ENCODE measurements at places on chromosomes 7 and 10.
A peak's percentile ranks its signal among the peaks of the same experiment; 100 is the strongest.

DNA sequence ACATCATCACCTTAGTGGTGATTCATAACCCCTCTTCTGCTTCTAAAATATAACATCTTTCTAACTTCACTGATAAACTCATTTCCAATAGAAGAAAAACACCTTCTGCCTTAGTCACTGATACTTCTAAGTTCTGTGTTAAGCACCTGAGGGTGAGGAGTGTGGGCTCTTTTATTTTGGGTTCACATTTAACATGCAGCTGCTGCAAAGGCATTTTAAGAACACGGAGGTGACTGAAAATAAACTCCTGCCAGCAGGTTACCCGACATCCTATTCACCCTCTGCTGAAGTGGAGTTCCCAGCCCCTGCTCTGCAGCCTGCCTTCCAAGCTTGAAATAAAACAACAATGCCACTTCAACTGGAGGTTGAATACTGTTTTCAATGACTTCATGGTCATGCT is 202.9 kb upstream of the PLXNA4 start:
- DNase-seq = no peak

- no peak for DNase-seq
Measured at GRCh38 chr7:52009181-52009580, 692.6 kb upstream of the COBL start.

- DNase-seq = no peak
Measured at GRCh38 chr10:124696446-124697392, 47.5 kb downstream of the FAM53B start.

DNA sequence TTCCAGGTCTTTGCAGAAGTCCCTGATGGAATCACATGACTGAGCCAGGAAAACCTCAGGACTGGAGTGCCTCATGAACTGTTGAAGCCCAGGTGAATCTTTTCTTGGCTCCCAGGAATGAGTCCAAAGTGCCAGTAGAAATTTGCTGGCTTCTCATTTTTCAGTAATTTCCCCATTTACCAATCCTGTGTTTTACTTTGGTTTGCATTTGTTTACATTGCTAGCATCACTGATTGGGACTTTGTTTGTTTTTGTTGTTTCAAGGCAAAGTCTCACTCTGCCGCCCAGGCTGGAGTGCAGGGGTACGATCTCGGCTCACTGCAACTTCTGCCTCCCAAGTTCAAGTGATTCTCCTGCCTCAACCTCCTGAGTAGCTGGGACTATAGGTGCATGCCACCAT is 1.6 kb upstream of the ZNF12 start:
- DNase-seq = no peak

- DNase-seq = no peak
Measured at GRCh38 chr7:88040694-88041093, 106.6 kb downstream of the ADAM22 start.

GRCh38 chr10:61733358-61733940 is 70.7 kb downstream of the CABCOCO1 start:
- no peak for DNase-seq

DNA sequence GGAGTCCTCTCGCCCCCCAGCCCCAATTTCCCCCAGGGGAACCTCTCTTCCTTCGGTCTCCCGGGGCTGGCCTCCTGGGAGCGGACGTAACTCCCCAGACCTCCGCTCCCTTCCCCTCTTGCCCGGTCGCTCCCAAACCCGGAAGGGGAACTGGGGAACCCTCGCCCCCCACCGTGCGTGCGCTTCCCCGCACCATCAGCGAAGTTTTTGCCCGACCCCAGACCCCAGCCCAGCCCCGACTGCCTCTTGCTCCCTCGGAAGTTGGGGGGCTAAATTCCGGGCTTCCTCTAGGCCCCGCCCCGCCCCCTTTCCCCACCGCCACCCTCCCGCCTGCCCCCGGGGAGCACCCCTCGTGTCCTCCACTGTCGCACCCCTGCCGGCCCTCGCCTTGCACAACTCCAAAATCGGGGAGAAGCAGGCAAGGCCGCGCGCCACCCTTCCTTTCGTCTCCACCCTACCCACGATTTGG is 436 bp downstream of the GNB2 start:
- peak; percentile 47 for DNase-seq

GRCh38 chr10:74852381-74852780 is 26.0 kb downstream of the KAT6B start:
- DNase-seq = no peak

GRCh38 chr10:124144536-124144935 is 51.1 kb upstream of the CHST15 start:
- no peak for DNase-seq

DNA sequence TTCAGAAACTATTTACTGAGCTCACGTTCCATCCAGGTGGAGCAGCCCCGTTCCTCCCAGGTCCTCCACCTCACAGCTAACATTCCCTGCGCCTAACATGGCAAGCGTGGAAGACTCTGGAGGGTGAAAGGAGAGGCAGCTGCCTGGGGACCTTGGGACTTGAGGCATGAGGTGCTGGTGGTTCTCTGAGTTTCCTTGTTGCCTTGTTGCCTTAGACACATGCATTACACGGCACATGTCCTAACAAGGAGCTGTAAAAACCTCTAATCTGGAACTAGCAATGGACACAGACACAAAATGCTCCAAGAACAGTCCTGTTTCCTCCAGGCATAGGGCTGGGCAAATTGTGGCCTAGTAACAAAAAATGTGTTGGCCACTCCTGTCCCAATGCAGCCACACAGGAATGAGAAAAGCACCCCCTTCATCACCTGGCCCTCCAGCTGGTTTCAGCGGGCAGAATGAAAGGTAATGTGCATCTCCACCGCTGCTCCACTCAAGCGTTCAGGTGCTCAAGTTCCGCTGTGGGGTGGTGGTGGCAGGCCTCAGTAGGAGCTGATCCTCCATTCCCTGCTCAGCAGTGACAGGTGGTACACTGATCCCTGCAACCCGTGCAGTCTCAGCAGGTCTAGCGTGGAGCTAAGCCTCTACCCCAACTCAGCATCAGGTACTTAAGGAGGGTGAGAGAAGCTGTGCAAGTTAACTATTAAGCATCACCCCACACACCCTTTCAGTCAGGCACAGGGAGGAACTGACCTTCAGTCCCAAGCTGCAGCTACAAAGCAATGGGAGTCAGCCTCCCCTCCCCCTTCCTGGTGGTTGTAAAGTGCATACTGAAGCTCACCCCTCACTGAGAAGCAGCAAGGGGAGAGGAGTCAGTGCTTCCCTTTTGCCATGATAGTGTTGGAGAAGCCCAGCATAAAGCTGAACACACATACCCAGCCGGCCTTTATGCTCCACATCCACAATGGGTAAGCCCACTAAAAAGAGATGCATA is 382.8 kb downstream of the SDK1 start:
- no peak for DNase-seq

GRCh38 chr7:107746006-107746405 is 2.1 kb downstream of the CBLL1 start:
- DNase-seq = no peak

DNA sequence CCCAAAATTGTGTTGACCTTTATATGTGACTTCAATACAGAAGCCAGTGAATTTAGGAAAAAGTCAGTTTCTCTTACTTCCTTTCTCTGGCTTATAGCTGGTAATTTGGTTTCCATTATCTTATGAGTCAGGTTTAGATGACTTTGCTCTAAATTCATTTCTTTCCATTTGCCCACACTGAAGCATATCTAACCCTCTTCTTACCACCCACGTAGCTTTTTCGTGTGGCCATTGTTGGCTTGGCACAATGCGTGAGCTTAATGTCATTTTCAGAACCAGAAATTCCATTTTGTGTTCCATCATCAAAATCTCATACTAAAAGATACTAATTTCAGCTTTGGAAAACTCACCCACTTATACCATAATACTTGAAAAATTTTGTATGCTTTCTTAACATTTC is 271.2 kb downstream of the INHBA start:
- DNase-seq = no peak

- DNase-seq = no peak
Measured at GRCh38 chr10:75703191-75703854, 271.9 kb downstream of the LRMDA start.

DNA sequence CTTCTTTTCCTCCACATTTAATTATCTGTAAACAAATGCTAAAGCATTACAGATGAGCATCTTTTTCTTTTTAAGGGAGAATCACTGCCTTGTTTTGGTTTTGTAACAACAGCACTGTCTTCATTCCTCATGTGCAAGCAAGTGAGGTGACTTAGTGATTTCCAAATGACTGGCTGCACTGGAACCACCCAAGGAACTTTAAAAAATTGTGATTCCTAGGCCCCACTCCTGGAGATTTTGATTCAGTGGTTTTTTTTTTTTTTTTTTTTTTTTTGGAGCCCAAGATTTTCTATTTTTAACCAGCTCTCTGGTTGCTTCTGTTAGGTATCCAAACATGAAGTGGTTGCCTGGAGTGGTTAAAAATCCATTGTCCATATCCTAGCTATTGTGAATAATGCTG is 176.2 kb downstream of the LRMDA start:
- no peak for DNase-seq

- DNase-seq = no peak
Measured at GRCh38 chr7:127988751-127989150, 42.5 kb downstream of the LRRC4 start.

DNA sequence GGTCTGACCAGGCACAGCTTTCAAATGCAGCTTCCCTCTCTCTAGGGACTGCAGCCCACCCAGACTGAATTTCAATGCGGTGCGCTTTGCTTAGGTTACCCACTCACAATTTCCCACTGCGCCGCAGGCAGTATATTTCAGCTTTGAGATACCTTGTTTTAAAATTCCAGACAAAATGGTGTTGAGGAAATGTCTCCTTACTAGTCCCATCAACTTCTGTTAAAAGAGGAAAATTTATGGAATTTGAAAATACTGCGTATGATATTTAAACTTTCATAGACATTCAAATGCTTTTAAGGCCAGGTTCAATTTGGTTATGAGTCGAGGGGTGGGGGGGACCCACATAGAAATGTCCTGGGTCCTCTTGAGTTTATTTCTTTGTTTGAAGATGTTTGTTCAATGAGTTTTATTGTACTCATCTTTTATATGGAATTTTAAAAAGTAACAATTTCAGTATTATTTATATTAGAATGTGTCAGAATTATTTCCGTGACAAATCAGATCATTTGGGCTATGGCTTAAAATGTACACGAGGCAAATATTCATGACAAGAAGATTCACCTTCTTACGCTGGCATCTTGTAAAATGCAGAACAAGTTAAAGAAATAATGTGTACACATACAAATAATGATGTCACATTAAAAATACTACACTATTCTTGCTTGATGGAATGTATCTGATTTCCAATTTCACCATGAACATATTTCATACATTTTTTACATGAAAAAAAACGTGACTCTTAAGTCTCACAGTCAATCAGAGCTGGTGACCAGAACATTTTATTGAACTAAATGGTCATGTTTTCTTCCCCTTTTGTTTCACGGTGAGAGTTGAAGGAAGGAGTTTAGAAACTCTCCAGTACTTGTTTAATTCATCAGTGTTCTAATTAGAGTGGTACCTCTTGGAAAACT is 1.3 kb downstream of the IKZF1 start:
- no peak for DNase-seq

GRCh38 chr10:93630625-93631557 is 18.6 kb downstream of the PDE6C start:
- no peak for DNase-seq

- no peak for DNase-seq
Measured at GRCh38 chr10:127195041-127195506, 1.3 kb downstream of the INSYN2A start.

- DNase-seq = no peak
Measured at GRCh38 chr10:120949609-120950031, 98.5 kb downstream of the WDR11 start.

DNA sequence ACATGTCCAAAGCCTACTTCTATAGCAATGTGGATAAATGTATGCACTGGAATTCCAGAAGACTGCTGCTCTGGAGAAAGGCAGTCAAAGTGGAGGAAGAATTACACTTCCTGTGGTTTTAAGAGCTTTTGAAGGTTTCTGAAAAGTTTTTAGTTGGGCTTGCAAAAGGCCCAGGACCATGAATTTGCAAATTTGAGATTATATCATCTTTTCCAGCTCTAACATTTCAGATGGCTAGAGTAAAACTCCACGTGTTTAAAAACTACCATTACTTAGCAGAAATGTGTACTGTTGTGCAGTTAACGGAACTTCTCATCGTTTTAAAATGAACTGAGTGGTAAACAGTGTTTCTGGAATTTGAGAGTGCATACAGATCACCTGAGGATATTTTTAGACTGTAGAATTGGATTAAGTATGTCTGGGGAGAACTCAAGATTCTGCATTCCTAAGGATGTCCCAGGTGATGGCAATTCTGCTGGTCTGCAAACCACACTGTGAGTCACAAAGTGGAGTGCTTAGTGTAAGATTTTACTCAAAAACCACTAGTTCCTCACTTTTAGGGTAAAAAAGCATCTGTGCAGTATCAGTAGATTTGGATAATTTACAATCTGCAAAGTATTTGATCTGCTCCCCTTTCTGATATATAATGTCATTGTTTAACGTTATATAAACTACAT is 32.9 kb upstream of the CCDC71L start:
- DNase-seq = no peak

DNA sequence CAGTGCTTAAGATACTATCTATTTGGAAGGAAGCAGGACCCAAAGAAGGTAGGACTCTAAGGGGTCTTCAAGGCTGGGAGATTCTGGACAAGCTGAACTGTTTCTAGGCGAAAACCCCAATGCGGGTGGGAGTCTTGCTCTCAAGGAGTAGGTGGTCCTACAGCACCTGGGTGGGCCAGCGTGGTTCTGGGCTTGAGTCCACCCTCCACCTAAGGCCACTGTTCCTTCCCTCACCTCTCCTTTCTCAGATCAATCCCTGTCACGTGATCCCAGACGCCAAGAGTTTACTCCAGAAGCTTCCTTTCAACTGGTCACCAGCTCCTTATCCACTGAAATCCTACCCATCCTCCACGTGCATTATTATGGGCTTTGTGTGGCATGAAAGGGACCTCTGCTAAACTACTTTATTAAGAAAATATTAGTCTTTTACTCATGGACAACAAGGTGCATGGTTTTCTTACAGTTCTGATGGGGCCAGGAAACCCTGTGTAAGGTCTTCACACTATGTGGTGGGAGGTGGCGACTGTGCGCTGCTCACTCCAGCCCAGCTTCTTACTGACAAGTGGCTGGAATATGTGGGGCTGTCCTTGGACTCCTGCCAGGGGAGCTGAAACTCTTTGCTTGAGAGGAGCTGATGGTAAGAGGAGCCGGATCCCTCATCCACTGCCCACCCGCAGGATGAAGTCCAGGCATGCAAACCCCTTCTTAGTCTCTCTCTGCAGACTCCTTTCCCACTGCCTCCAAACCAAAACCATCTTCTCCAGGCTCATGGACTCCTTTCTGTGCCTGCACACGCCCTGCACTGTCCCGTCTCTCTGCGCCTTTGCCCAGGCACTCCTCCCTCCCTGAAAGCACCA is 1.6 kb downstream of the ZNF746 start:
- DNase-seq = no peak

- no peak for DNase-seq
Measured at GRCh38 chr10:10600004-10600403, 417.7 kb upstream of the CELF2 start.

DNA sequence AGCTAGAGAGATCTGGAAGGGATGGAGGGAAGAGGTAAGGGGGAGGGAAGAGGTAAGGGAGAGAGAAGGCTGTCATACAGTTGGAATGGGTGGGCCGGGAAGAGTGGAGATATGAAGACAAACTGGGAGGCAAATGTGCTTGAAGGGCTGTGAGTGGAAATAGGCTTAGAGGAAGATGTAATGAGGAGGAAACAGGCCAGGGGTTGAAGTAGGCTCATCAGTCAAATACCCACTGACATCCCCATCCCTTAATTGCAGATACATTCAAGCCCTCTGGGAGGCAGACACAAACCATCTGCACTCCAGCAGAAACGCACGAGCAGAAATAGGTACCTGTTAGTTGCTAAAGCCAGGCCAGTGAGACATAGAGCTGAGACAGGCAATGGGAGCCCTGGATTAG is 2.1 kb downstream of the SYNPO2L start:
- DNase-seq = no peak

- DNase-seq = no peak
Measured at GRCh38 chr10:42998481-42999384, 78.1 kb upstream of the RET start.

- DNase-seq = no peak
Measured at GRCh38 chr10:3720228-3721019, 64.6 kb downstream of the KLF6 start.

Data from activated naive CD4-positive, alpha-beta T cell treated with anti-CD3 and anti-CD28 coated beads, Interleukin-2, amount 50 U/mL, for 16 hours (primary cell).